ENCODE measurements at places on chromosomes 11 and 22.

GRCh38 chr11:106197438-106197837, 120.0 kb downstream of the AASDHPPT start:
- no peak for DNase-seq

- DNase-seq = no peak
Observed at GRCh38 chr11:88739524-88739923, 326.3 kb downstream of the GRM5 start.

GRCh38 chr11:114678125-114679036, at the start of gene NXPE2:
NXPE2 (plus strand) TSS chr11:114678527; CDS start chr11:114678576, 49 bp downstream.
- DNase-seq = no peak

GRCh38 chr11:68845351-68846002, 3.8 kb upstream of the CPT1A start:
- DNase-seq = no peak

GRCh38 chr11:17188675-17189074, 19.1 kb downstream of the PIK3C2A start:
- no peak for DNase-seq

- no peak for DNase-seq
Observed at GRCh38 chr22:32714458-32715430, 86.8 kb upstream of the TIMP3 start.

- DNase-seq = no peak
Observed at GRCh38 chr22:24437741-24438328, 10.4 kb downstream of the ADORA2A start.

DNA sequence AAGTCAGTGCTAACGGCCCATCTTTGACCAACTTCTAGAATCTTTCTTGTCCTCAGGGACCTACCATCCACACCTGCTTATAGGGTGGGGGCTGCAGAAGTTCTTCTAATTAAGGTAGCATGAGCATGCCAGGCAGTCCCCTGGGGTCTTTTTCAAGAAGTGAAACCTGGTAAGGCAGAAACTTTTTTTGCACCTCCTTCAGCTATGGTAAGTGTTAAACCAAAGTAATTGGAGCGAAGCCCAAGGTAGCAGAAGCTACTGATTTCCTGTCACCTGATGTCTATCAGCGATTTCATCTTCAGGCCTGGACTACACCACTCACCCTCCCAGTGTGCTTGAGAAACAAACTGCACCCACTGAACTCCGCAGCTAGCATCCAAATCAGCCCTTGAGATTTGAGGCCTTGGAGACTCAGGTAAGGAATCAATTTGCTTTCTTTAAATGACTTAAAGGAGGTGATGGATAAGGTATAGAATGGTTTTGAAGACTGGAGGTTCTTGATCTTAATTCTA, at the start of gene MS4A1:
MS4A1 (plus strand) TSS at position 317 of the 512 bp plus-strand sequence. CDS start 6,528 bp downstream, outside the sequence.
- DNase-seq = no peak

DNA sequence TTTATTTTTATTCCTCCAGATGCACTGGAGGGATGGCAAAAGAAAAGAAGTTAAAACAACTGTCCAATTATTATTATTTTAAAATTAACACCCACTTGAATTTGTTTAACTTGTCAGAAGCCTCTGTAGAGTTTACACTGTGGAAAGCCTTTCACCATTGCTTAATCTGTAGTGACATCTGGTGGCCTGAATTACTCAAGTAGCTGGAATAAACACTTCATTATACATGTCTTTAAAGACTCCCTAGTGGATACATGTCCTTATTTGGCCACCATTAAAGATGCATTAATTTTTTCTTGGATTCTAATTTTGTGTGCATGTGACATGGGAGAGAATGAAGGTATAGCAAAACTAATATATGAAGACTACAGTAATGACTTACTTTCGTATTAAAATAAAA, 1496.5 kb downstream of the FAM181B start:
- no peak for DNase-seq

DNA sequence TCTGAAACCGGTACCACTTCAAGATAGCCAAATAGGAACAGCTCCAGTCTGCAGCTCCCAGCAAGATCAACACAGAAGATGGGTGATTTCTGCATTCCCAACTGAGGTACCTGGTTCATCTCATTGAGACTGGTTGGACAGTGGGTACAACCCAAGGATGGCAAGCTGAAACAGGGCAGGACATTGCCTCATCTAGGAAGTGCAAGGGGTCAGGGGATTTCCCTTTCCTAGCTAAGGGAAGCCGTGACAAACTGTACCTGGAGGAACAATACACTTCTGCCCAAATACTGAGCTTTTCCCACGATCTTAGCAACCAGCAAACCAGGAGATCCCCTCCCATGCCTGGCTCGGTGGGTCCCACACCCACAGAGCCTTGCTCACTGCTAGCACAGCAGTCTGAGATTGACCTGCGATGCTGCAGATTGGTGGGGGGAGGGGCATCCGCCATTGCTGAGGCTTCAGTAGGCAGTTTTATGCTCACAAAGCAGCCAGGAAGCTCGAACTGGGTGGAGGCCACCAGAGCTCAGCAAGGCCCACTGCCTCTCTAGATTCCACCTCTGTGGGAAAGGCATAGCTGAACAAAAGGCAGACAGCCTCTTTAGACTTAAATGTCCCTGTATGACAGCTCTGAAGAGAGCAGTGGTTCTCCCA, 59.9 kb upstream of the C11orf58 start:
- no peak for DNase-seq

- DNase-seq = no peak
Observed at GRCh38 chr11:128151338-128151737, 436.0 kb downstream of the ETS1 start.

DNA sequence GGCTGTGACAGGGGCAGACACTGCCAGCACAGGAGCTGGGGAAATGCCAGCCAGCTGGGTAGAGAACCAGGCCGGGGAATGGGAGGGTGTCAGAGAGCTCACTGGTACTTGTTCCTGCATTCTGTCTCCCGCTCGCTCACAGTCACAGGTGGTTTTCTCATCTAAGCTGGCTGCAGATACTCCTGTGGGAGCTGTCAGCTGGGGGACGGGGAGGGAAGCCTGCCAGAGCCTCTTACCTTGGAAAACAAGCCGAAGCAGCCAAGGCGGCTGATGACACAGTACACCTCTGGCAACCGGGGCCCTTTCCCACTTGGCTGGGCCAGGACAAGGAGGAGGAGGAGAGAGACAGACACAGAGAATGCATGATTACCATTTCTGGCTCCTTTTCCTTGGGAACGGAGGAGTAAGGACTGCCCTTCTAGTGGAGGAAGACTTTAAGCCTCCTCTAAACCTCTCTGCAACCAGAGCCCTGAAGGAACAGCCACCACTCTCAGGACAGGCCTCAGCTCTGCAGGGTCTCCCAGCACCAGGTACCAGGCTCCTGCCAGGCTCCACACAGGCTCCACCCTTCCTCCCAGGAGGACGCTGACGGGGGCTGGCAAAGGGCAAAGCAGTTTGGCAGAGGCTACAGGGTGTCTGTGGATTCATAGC, 25.1 kb downstream of the RPL27A start:
- DNase-seq = no peak

- peak; percentile 67 for DNase-seq
Observed at GRCh38 chr11:110971140-110971539, 258.9 kb upstream of the ARHGAP20 start.

- no peak for DNase-seq
Observed at GRCh38 chr11:87039371-87039770, 1.6 kb downstream of the TMEM135 start.

GRCh38 chr11:32072872-32073643, 17.8 kb upstream of the RCN1 start:
- no peak for DNase-seq

GRCh38 chr11:100709233-100709957, 22.3 kb downstream of the ARHGAP42 start:
- no peak for DNase-seq

DNA sequence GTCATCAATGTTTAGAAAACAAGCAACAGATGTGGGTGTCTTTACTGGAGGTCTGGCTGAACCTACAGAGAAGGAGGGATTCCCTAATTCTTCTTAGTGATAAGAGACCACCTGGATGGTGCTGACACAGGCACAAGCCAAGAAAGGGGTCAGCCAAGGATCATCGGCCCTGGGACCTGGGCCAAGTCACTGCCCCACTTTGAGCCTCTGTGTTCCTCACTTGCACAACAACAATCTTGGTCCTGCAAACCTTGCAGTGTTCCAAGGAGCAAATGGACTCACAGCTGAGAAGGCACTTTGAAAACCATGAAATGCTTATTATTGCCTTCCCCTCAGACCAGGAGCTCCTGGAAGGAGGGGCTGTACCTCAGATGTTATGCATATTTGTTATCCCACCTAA, 7.0 kb upstream of the KCNE3 start:
- DNase-seq = no peak

DNA sequence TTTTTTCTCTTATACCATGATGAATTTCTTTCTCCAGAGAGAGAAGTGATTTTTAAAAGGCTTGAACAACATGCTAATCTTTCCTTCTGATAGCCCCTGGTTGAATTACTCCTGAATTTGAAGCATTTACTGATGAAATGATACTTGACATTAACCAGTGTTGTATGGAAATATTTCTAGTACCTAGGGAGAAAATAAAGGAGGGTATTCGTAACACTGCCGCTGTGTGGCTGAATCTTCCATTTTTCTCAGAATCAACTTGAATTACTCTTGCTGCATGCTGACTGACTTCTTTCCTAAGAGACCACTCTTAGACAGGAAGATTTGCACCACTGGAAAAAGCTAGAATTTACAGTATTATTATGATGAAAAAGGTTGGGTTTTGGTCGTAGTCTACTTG, 118.3 kb downstream of the FAT3 start:
- no peak for DNase-seq

DNA sequence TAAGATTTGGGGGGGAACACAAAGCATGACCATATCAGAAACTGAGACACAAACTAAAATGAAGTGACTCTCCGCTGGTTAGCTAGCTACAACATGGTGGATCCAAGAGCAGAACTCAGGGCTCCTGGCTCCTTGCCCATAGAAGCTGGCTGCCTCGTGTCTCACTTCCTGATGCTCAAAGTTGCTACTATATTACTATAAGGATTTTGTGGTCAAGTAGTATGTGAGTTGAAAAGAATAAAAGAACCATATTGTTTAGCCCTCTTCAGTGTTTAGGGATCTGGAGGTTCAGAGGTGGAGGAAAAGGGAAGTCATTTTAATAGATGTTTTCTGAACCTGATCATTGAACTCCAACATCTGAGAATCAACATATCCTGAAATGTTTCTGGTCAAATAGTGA, 16.9 kb upstream of the SIK2 start:
- DNase-seq = no peak

DNA sequence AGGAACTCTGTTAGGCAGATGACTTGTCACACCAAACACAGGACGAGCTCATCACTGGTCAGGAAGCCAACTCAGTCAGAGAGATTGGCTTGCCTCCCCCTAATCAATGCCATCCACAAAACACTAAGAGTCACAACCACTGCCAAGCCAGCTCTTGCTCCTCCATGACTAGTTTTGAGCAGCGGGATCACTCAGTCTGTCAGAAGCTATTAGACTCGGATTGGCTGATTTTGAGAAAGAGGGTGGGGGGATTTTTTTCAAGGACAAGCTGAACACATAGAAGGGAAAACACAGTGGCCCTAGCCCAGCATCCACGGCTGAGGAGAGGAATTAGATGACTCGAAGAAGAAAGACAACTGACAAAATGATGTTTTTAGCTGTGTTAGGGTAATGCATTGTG, 55.9 kb downstream of the SEZ6L start:
- no peak for DNase-seq

DNA sequence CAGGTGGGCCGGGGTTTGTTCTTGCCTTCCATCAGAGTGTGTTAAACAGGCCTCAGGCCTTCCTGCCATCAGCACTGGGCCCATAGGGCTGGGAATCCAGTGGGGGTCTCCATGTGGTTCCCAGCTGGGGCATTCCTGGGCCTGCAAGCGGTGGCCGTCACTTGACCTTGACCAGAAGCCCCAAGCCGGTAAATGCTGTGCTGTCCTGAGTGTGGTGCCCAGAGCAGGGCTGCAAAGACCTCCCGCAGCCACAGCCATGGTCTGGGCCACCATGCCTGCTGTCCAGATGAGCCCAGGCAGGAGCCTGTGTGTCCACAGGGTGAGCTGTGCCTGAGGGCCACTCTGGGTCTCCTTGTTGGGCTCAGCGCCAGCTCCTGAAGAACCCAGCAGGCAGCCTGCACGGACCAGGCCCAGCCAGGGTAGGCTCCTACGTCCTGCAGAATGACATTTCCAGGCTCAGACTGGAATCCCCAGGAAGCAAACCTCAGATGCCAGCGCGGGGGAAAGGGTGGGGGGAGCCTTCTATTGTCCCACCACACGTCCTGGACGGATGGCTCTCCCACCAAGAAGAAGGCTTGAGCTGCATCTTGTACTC, 117.3 kb downstream of the KCNQ1OT1 start:
- no peak for DNase-seq

GRCh38 chr11:27041141-27041899, 705 bp downstream of the BBOX1 start:
- DNase-seq = no peak

DNA sequence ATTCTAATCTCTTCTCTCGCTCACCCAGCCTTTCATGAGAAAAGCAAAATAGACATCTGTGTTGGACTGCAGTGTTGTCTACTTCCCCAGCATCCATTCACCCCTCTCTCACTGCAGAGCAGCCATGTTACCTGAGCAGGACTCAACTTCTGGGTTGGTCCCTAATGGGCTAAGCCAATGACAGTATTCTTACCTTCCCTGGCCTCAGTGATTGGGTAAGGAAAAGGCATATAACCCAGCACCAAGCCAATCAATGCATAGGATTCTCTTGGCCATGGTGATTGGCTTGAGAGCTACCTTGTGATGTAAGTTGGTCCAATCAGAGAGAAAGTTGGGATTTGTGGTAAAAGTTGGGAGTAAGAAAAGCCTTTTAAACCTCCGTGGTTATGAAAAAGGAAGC, 99.8 kb upstream of the NECTIN1 start:
- no peak for DNase-seq

- DNase-seq = no peak
Observed at GRCh38 chr22:41910050-41911000, 4.5 kb downstream of the SHISA8 start.

Data from AG09309 (cell line).